ENCODE measurements at places on chromosomes 1 and 21.

DNA sequence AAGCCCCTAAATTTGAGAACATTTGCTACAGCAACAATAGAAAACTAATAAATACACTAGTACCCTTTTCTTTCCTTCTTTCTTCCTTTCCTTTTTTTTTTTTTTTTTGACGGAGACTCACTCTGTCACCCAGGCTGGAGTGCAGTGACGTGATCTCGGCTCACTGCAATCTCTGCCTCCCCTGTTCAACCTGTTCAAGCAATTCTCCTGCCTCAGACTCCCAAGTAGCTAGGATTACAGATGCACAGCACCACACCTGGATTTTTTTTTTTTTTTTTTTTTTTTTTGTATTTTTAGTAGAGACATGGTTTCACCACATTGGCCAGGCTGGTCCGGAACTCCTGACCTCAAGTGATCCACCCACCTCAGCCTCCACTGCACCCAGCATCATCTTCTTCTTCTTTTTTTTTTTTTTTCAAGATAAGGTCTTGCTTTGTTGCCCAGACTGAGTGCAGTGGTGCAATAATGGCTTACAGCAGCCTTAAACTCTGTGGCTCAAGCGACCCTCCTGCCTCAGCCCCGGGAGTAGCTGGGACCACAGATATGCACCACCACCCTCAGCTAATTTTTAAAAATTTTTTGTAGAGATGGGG is 19.6 kb upstream of the CBR3 start:
- no peak for DNase-seq

- DNase-seq = no peak
Measured at GRCh38 chr21:15293240-15293639, 228.4 kb upstream of the NRIP1 start.

DNA sequence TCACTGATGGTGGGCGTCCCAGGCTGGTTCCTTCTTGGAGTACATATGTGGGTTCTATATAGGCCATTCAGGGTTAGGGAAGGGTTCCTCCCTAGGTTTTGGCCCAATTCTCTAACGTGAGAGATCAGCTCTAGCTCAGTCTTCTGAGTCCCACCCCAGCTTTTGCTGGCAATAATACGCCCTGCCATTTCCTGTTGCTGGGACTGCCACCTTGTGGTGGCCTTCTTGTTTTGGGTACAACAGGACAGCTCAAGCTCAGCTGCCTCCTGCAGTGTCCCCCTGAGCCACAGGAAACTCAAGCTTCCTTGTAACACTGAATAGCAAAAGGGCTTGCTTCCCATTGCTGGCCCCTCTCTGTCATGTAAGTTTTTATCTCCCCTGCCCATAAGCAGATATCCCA is 77.8 kb downstream of the BACH1 start:
- DNase-seq = peak; percentile 10

DNA sequence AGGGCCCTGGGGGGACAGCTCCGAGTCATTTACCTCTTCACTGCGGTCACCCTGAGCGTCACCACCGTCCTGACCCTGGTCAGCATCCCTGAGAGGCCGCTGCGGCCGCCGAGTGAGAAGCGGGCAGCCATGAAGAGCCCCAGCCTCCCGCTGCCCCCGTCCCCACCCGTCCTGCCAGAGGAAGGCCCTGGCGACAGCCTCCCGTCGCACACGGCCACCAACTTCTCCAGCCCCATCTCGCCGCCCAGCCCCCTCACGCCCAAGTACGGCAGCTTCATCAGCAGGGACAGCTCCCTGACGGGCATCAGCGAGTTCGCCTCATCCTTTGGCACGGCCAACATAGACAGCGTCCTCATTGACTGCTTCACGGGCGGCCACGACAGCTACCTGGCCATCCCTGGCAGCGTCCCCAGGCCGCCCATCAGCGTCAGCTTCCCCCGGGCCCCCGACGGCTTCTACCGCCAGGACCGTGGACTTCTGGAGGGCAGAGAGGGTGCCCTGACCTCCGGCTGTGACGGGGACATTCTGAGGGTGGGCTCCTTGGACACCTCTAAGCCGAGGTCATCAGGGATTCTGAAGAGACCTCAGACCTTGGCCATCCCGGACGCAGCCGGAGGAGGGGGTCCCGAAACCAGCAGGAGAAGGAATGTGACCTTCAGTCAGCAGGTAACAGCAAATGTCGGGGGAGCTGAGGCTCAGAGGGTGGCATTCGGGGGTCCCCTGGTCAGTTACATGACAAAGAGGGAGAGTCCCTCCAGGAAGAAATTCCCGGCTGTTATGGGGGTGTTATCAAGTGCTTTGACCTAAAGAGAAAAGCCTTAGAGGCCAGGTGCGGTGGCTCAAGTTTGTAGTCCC is 12.6 kb downstream of the SLC45A1 start:
- DNase-seq = no peak

GRCh38 chr21:45852886-45853400 is 128.6 kb upstream of the COL6A1 start:
- no peak for DNase-seq

GRCh38 chr21:42107177-42107880 is 36.2 kb downstream of the UMODL1 start:
- no peak for DNase-seq
